MCF 10A (cell line): ENCODE measurements at places on chromosomes 5 and 9. TPM values are rescaled to one million over a fixed set of nuclear protein-coding genes. Genes with fewer than 3 reads are reported as not detected.

DNA sequence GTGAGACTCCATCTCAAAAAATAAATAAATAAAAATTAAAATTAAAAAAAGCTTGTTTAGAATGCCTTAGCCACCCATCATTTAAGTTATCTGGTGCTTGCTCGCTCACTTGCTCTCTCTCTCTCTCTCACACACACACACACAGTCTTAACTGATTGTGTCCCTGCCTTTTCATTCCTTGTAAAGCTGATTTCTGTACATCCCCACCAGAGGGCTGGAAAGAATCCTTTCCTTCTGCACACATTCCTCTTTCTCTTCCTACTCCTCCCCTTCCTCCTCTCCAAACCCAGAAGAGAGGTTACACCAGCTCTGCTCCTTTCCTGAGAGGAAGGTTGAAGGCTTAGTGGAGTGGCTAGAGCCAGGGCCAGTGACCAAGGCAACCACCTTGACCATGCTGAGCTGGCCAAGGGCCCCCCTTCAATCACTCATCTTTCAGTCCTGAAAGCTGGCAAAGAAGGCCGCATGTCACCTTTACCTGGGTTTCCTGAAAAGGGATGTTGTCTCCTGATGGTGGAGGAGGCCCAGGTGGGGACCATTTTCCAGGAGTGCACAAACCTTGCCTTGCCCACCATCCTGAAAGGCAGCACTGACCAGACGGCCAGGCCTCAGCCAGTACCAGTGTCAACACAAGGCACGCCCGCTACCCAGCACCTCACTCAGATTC lies 25.6 kb downstream of the STK10 start:
- no peak for DNase-seq

Gene GPR151
- total RNA-seq: not detected in 2 replicates

Gene IRX1
- total RNA-seq: 13.8 and 15.5 TPM in 2 replicates

- peak; percentile 84 for DNase-seq
Measured at GRCh38 chr9:12884736-12885395, 110.0 kb downstream of the LURAP1L start.

Gene BRD3
- 25.6 and 26.8 TPM in 2 replicates for total RNA-seq

- DNase-seq: no peak
Measured at GRCh38 chr9:82665324-82665723, 397.6 kb downstream of the RASEF start.

Gene FRMD3
- 0.17 and 0.28 TPM in 2 replicates for total RNA-seq

DNA sequence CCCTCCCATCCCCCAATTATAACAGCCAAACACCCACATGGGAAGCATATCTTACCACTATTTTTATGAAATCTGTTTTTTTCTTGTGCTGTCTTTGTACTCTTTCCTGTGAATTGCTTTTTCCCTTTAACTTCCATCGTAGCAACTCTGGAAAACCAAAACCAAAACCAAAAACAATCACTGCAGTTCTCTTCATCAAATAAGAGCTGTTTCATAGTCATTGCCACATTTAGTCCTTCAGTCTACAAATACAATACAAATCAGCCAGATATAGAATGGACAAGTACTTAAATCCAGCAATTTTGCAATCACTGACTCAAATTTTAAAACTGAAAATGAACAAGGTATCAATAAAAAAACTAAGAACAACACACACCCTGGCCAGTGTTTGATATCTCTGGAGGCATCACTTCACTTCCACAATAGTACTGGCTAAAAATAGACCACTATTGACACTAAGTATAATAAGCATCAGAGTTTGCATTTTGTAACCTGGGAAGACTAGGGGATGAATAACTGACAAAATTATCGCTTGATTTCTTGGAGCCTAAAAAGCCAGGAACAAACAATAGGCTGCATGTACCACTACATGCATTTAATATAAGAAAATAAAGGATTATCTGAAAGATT lies 5.4 kb downstream of the PUM3 start:
- DNase-seq: no peak

GRCh38 chr5:76789991-76790581 lies 28.7 kb upstream of the F2RL1 start:
- DNase-seq: peak; percentile 61

DNA sequence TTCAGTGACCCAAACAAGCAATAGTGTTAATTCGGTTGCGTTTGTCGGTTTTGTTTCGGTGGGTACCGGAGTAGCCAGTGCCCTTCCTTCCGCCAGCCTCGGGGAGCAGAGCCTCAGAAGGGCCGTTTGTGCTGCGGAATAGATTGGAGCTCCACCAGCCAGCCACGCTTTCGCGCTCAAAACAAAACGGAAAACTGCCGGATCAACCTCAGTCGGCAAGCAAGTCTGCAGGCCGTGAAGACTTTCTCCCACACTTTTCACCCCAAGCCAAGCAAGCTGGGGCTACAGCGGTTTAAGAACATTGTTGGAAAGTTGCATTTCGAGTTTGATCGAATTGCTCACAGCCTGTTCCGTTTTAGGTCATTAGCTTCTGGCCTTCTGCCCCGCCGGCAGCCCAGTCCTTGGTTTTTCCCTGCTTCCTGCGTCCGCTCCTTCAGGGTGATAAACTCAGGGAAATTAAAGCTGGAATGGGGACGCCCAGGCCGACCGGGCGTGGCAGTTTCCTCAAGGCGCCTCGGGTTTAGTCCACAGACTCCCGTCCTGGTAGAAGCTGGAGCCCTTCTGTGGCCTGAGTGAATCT lies 803 bp upstream of the CCNO start:
- DNase-seq: peak; percentile 53

DNA sequence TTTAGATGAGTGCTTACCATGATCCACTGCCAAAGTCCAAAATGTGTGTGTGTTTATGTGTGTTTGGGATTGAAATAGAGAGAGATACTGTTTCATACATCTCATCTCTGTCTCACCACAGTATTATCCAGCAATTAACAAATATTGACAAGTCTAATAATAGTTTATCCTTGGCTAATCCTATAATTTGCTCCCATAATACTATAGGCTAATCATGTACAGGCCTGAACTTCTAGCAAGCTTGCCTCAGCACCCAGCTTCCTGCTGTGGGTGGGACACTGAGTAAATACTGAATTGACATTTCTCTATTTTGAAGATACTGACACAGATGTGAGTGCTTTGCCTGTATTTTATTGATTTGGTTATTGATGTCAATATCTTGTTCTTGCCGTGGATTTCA lies 35.3 kb upstream of the KCNV2 start:
- DNase-seq: no peak

DNA sequence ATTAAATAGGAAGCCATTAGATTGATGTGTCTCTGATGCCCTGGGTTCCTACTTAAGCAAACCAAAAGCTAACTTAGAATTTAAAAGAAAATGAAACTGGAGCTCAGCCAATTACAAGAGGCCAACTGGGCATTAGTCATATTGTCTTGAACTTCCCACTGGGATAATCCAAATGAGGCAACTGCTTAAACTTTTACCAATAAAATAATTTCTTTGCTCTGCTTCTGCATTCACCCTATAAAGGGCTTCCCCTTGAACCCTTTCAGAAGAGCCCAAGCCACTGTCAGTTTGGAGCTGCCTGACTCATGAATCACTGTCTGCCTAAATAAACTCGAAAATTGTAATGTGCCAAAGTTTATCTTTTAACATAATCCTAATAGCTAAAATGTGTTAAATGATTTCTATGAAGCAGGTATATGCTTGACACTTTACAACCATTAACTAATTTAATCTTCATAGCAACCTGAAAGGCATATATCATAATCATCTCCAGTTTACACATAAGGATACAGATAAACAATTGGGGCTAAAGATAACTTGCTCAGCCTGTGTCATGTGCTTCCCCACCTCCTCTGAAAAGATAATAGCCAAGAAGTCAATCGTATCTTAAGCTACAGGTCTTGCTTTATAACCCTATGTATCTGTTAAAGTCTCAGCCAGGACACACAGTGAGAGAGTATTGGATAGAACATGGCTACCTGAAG lies 11.5 kb downstream of the GPR150 start:
- DNase-seq: peak; percentile 68

DNA sequence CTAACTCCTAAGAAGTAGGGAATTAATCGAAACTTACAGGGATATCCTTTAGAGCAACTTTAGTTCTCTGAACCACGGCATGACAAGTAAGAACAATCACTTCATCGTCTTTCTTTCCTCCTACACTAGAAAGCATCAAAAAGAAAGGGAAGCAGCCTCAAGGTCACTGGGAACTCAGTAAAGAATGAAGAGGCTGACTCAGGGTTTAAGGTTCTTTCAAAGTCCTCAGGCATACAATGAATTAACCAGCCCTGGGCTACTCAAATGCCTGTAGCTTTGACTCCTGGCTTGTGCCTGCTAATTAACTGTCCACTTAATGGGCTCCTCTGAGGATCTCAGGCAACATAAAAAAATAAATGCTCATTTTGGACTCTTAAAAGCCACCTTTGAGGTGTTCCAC lies 102.0 kb downstream of the TRIM32 start:
- no peak for DNase-seq

DNA sequence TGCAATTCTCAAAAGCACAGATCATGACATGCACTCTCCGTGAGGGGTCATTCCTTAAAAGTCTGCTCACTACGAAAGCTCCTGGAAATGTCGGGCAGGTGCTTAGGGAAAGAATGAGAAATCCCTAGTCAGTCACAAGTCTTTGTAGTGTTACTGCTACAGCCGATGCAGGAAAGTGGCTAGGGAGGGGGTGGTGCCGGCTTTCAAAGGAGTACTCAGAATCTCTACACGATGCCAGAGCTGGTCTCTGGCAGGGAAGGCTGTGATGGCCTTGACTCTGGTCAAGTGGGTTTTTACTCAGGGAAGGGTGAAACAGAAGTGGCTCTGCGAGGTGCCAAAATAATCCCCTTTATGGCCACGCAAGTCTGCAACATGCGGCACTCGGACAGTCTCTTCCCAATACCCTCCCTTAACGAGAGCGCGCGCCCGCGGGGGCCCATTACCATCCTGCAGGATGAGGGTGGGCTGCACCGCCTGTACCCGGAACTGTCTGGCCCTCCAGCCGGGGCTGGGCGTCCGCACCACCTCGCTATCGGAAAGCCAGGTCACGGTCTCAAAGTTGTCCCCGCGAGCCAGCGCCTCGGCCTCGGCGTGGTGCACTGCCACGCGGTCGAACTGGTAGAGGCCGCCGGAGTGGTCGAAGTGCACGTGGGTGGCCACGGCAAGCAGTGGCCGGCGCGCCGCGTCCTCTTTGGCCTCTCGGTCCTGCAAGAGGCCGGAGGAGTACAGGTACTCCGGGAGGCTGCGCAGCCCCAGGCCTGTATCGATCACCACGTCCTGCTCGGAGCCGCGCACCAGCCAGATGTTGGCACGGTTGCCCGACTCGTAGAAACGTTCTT lies 956 bp downstream of the MBLAC2 start:
- peak; percentile 47 for DNase-seq

Gene RAPGEF1
- 55.4 and 73.0 TPM in 2 replicates for total RNA-seq

DNA sequence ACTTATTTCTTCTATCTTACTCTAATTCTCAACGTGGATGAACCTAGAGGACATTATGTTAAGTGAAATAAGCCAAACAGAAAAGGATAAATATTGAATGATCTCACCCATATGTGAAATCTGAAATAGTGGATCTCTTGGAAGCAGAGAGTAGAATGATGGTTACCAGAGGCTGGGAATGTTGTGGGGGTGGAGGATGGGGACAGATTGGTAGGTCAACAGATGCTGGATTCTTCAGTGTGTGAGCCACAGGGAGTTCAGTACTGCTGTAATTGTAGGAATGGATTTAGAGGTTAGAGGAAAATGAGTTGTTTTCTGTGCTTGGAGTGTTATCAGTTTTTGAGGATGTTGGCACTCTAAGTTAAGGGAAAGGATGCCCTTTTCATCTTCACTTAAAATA lies 190.6 kb downstream of the FBXL7 start:
- no peak for DNase-seq

DNA sequence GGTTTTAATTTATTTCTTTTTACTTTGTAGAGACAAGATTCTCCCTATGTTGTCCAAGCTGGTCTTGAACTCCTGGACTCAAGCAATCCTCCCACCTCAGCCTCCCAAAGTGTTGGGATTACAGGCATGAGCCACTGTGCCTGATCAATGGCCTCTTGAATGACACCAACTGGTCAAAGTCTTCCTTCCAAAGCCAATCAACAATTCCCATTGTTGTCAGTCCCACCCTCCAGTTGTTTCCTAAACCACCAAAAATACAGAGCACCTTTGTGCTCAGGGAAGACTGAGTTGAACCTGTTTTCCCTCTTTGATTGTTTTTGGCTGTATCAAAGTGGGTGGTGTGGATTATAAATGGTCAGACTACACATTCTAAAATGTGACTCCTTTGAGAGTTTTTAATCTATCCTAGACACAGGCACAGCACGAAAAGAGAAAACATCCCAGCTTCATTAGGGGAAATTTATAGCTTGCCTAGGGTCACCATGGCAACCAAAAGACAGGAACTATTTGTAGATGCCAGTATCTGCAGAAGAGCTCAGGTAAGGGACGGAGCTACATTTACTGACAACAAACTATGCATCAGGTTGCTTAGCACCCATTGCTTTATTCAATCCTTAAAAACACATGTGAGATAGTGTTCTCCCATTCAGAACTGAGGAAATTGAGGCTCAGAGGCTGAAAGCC lies 27.6 kb upstream of the ATP6V1G1 start:
- no peak for DNase-seq

GRCh38 chr9:138045541-138046490 lies 168.2 kb downstream of the CACNA1B start:
- DNase-seq: no peak

Gene HSD17B3
- total RNA-seq: 0.74 TPM in 1 of 2 replicates, not detected in the other

GRCh38 chr5:74500110-74500917 lies 140.2 kb downstream of the ENC1 start:
- no peak for DNase-seq

DNA sequence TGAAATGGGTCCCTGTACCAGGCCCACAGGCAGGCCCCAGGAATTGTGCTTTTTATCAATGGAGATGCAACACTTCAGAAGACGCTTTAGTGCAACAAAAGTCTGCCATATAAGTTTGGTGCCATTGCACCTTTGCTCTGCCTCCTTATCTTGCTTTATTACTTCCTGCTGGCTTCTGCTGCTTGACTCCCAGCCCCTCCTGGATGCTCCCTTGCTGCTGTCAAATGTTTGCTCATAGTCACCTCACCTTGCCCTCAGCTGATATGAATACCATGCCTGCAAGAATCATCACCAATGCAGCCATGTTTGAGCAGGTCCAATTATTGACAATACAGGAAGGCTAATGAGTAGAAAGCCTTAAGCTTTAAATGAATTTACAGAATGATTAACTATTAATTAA lies 25.4 kb downstream of the MEGF10 start:
- no peak for DNase-seq

Gene SLC27A6
- total RNA-seq: 0.12 and 0.16 TPM in 2 replicates

DNA sequence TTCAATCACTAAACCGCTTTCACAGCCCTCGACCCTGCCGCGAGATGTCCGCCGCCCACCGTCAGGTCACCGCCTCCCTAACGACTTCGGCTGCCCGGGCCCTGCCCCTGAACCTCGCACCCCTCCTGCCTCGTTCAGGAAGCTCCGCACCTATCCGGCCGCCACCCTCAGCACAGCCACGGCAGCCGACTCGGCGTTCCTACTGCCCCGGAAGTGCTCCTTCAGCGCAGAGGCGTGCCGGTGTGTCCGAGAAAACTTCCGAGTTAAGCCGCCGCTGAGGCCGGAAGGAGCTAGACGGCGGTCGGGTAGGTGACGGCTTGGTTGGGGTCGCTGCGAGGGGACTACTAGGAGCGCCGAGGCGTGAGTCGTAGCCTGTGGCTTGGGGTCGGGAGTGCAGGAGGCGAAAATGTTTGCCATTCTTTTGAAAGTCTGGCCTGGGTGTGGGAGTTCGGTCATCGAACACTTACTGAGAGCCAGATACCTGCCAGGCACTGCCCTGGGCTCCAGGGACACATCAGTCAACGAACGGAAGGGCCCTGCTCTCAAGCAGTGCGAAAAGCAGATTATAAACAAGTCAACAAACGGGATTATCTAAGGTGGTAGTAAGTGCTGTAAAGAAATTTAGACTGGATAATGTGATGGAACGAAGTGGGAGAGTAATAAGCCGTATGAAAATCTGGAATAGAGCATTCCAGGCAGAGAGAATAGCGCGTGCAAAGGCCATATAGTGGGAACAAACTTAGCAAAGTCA lies at the start of the genes FAM114A2 and MFAP3:
TSS of gene FAM114A2 (minus strand) at position 204 of the 751 bp plus-strand sequence. CDS start 3,957 bp downstream, outside the sequence.
TSS of gene MFAP3 (plus strand) at position 261 of the 751 bp plus-strand sequence. CDS start 10,756 bp downstream, outside the sequence.
- DNase-seq: peak; percentile 93
